ENCODE measurements at places on chromosomes 2 and 18. TPM values are rescaled to one million over a fixed set of nuclear protein-coding genes. Genes with fewer than 3 reads are reported as not detected.

- H3K4me3 ChIP-seq, result peak overlapping the region; percentile 10
- H3K27ac ChIP-seq, result peak overlapping the region; percentile 57
- H3K4me1 ChIP-seq, result peaks cover 62% of the 10 kb centered on the region
- no peak for DNase-seq
- H3K36me3 ChIP-seq, result peaks cover 5% of the 10 kb centered on the region
These were observed 66.5 kb upstream of the RBM44 start for GRCh38 chr2:237732070-237732469.

The GLI2 gene
- 2.3 TPM for total RNA-seq

- H3K27ac ChIP-seq, result no peak overlapping the region
- H3K27me3 ChIP-seq, result no peaks in the 10 kb centered on the region
- no peak overlapping the region for H3K4me3 ChIP-seq
- DNase-seq, result no peak
These were observed 122.8 kb upstream of the DOCK10 start for GRCh38 chr2:225165052-225165451.

DNA sequence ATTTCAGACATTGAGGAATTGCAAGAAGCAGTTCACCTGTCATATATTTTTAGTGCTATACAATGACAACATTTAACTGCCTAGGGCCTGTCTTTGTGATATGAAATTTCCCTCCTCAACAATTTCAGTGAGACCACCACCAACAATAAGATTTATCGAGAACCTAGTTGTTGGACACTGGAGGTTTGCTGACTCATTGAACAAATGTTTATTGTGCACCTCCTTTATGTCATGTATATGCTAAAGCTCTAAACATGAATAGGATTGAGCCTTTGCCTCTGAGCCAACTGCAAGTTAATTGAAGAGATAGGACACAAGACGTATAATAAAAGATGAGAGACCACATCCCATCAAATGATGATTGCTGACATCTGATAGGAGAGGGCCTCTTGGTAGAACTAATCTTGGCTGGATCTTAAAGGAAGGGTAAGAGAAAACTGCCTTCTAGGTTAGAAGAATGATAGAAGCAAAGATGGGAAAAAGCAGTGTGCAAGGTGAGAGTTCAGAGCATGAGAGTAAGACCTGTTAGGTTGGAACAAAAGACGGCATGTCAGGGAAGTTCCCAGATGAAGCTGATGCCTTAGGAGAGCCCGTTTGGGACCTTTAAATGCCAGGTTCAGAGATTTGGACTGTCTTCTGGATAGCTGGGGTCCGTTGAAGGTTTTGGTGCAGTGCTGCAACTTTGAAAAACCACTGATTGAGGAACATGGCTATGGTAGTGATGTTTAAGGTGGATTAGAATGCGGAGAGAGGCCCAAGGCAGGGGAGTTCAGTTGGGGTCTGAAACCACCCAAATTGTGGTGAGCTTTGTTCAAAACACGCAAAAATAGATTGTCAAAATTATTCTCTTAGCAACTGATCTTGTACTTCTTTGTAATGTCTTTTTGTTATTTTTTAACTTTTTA, 133.0 kb upstream of the EML6 start:
- H3K36me3 ChIP-seq, result peaks cover 6% of the 10 kb centered on the region
- peak overlapping the region; percentile 54 for H3K27ac ChIP-seq
- DNase-seq, result no peak
- H3K4me1 ChIP-seq, result peaks cover 46% of the 10 kb centered on the region
- H3K27me3 ChIP-seq, result no peaks in the 10 kb centered on the region

DNA sequence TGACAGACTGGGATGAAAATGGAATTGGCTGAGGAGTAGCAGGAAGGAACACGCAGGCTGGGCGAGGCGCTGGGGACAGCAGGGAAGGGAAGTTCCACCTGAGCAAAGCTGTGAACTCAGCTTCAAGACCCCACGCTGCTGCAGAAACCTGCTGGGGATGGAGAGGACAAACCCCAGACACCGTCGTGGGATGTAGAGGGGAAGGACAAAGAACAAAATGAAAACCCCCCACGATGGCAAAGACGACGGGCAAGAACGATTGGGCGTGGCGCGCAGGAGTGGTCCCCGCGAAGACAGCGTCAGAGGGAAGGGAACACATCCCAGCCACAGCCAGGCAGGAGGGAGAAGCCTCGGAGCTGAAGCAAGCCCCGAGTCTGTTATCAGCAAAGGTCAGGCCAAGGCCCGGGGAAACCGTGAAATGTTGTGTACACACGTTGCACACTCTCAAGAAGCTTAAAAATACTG, 222.9 kb downstream of the NDUFA10 start:
- no peak for DNase-seq
- no peak overlapping the region for H3K27ac ChIP-seq
- H3K4me1 ChIP-seq, result peaks cover 5% of the 10 kb centered on the region
- H3K27me3 ChIP-seq, result peaks cover 25% of the 10 kb centered on the region
- no peaks in the 10 kb centered on the region for H3K36me3 ChIP-seq

The ANKRD30BL gene
- not detected for total RNA-seq

DNA sequence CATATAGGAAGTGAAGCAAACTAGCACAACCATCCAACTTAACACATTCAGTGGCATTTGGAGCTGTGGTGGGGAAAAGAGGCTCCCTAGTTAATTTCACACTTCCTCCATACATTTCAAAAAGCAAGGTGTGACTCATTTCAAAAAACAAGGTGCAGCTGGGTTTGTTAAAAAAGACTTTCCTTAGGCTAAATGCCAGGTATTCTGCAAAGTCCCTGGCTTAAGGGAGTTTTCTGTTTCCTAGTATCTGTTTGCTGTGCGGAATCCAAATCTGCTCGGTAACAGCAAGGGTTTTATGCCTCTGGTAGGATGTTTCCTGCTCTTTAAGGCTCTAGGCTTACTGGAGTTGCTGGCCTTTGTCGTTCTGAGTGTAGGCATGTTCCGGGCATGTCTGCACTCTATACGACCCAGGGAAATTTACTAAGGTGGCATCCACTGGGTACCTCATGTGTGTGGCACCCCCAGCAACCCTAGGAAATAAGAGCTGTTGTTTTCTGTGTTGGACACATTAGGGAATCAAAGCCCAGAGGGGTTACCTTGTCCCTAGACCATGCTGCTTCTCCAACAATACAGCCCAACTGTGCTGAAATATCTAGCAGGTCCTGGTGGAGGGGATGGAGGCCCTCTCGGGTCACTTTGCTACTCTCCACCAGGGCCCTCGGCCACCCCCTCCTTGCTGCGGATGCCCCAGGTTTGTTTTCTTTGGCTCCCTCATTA, 634 bp upstream of the MSGN1 start:
- no peak overlapping the region for H3K27ac ChIP-seq
- no peak for DNase-seq

The KCNIP3 gene
- 4.3 TPM for total RNA-seq

The SMAD4 gene
- 165 TPM for total RNA-seq

- no peak for DNase-seq
- H3K4me1 ChIP-seq, result no peaks in the 10 kb centered on the region
- H3K36me3 ChIP-seq, result no peaks in the 10 kb centered on the region
These were observed 985.5 kb upstream of the POU3F3 start for GRCh38 chr2:103868396-103868795.

GRCh38 chr2:201891676-201892075, 85.3 kb downstream of the CDK15 start:
- no peak overlapping the region for H3K27ac ChIP-seq
- peaks cover 46% of the 10 kb centered on the region for H3K4me1 ChIP-seq
- H3K27me3 ChIP-seq, result no peaks in the 10 kb centered on the region
- DNase-seq, result no peak
- no peaks in the 10 kb centered on the region for H3K36me3 ChIP-seq
- no peak overlapping the region for H3K4me3 ChIP-seq

GRCh38 chr2:173590276-173590861, 235.7 kb downstream of the CDCA7 start:
- H3K36me3 ChIP-seq, result peaks cover 5% of the 10 kb centered on the region
- no peaks in the 10 kb centered on the region for H3K27me3 ChIP-seq
- peaks cover 7% of the 10 kb centered on the region for H3K4me1 ChIP-seq

GRCh38 chr2:138814123-138814898, 34.1 kb upstream of the NXPH2 start:
- no peaks in the 10 kb centered on the region for H3K27me3 ChIP-seq
- no peaks in the 10 kb centered on the region for H3K36me3 ChIP-seq
- H3K4me1 ChIP-seq, result no peaks in the 10 kb centered on the region
- DNase-seq, result no peak
- H3K27ac ChIP-seq, result no peak overlapping the region

The KCNG2 gene
- total RNA-seq, result not detected

The CD8B2 gene
- not detected for total RNA-seq

GRCh38 chr2:36965751-36966369, 476 bp downstream of the STRN start:
- H3K36me3 ChIP-seq, result no peaks in the 10 kb centered on the region
- peaks cover 43% of the 10 kb centered on the region for H3K4me1 ChIP-seq
- peak overlapping the region; percentile 95 for H3K27ac ChIP-seq
- DNase-seq, result peak; percentile 58

The YES1 gene
- total RNA-seq, result 55.5 TPM

DNA sequence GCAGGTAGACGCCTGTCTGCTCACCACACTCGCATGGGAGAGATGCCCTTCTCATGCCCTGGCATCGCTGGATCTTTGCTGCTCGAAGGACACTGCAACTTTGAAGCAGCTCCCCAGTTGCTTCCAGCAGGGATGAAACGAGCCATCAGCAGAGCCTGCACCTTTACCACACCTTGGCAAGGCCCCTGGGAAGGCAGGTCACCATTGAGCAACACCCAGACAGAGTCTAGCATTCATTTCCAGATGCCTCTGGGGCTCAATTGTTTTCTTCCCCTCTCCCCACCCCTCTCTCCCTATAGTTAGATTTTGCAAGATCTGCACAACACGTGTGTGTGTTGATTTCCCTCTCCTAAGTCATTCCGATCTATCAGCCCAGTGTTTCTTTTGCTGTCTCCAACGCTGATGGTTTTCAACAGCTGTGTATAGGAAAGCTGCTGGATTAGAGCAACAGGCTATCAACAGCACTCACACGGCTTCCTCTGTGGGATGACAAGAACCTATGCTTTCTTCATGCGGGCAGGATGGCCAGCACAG, 25.6 kb upstream of the INHBB start:
- DNase-seq, result no peak
- H3K27me3 ChIP-seq, result peaks cover 50% of the 10 kb centered on the region
- no peaks in the 10 kb centered on the region for H3K36me3 ChIP-seq

DNA sequence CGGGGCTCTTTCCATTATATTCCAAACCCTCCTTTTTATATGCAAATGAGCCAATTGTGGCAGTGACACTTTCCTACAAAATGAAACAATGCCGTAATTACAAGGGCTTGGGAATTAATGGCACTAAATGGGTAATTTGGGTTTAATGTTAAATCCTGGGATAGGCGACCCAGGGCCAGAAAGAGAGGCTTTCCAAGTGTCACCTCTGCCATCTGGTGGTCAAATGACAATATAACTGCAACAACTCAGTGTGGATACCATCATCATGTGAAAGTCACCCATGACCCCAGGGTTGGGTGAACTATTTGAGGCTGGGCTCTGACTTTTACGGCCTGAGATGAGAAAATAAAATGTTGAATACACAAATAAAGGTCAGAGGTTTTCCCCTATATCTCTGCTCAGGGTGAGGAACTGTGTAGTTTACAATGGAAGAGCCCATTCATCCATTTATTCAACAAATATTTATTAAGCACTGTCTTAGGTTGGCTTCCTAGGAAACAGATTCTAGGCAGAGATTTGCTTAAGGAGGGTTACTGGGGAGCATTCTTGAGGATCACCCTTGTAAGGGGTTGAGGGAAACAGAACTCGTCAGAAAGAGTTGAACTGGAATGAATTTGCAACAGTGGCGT, 13.6 kb upstream of the THADA start:
- peaks cover 3% of the 10 kb centered on the region for H3K27me3 ChIP-seq
- peaks cover 13% of the 10 kb centered on the region for H3K4me1 ChIP-seq
- no peak overlapping the region for H3K27ac ChIP-seq

DNA sequence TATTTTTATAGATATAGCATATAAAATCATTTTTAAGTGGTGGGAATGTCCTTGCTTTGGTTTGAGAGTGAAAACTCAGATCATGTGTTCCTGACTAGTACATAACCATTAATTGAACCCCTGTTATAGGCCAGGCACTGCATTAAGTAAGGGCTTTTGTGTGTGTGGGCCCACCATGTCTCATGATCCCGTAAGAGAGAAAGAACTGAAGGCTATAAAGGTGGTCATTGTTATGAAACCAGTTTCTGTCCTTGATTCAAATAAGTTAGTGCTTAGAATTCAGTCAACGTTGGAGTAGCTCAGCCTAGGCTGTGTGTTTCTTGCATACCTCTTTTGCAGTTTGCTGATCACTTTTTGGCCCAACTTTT, 91.5 kb downstream of the LIMS1 start:
- H3K27ac ChIP-seq, result no peak overlapping the region
- H3K36me3 ChIP-seq, result peaks cover 2% of the 10 kb centered on the region
- peaks cover 27% of the 10 kb centered on the region for H3K4me1 ChIP-seq

GRCh38 chr2:171566753-171567152, 44.5 kb downstream of the CYBRD1 start:
- peaks cover 7% of the 10 kb centered on the region for H3K27me3 ChIP-seq
- no peak overlapping the region for H3K27ac ChIP-seq
- H3K4me3 ChIP-seq, result no peak overlapping the region
- no peaks in the 10 kb centered on the region for H3K4me1 ChIP-seq
- H3K36me3 ChIP-seq, result no peaks in the 10 kb centered on the region

The KCMF1 gene
- 61.3 TPM for total RNA-seq

DNA sequence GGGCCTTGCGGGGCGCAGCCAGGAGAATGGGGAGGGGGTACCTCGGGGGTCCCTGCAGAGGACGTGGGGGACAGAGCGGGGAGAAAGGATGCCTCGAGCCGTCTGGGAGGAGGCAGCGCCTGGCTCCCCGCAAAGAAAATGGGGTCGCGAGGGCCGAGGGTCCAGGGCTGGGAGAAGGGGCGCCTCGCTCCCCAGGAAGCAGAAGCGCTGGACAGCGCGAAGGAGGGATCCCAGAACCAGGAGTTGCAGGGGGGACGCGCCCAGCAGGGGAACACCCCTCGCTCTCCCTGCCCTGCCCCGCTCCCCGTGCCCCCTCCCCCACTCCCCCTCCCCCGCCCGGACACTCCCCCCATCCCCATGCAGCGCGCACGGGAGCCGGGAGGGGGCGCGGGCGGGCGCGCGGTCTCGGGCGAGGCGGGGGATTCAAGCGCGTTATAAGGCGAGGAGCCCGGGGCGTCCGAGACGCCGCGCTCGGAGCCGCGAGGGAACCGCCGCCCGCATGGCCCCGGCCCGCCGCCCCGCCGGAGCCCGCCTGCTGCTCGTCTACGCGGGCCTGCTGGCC, at the start of gene ERFE:
ERFE (plus strand) TSS at position 462 of the 562 bp plus-strand sequence; CDS start at position 500, 38 bp downstream.
- H3K27me3 ChIP-seq, result peaks cover 44% of the 10 kb centered on the region
- DNase-seq, result peak; percentile 53
- peak within 1 kb of the TSS; percentile 37 for H3K4me3 ChIP-seq

The CCNYL1 gene
- total RNA-seq, result 18.8 TPM

The DSC1 gene
- total RNA-seq, result not detected

GRCh38 chr18:43524260-43524659, 247.0 kb upstream of the SYT4 start:
- H3K4me3 ChIP-seq, result no peak overlapping the region
- no peak overlapping the region for H3K27ac ChIP-seq
- DNase-seq, result no peak
- no peaks in the 10 kb centered on the region for H3K27me3 ChIP-seq
- H3K4me1 ChIP-seq, result no peaks in the 10 kb centered on the region

The FBXO15 gene
- total RNA-seq, result 4.3 TPM

Measured in progenitor cell of endocrine pancreas (in vitro differentiated cells).